ENCODE measurements at places on chromosomes 2 and 18.

GRCh38 chr2:70469961-70470360, 83.7 kb downstream of the TGFA start:
- no peak for DNase-seq

GRCh38 chr2:156892467-156893281, 364.8 kb upstream of the GALNT5 start:
- peak; percentile 46 for DNase-seq

GRCh38 chr2:239308661-239309397, 92.0 kb downstream of the HDAC4 start:
- DNase-seq, result no peak

GRCh38 chr2:39732482-39732881, 46.6 kb downstream of the THUMPD2 start:
- no peak for DNase-seq

GRCh38 chr2:61928826-61929461, 23.5 kb downstream of the COMMD1 start:
- no peak for DNase-seq

DNA sequence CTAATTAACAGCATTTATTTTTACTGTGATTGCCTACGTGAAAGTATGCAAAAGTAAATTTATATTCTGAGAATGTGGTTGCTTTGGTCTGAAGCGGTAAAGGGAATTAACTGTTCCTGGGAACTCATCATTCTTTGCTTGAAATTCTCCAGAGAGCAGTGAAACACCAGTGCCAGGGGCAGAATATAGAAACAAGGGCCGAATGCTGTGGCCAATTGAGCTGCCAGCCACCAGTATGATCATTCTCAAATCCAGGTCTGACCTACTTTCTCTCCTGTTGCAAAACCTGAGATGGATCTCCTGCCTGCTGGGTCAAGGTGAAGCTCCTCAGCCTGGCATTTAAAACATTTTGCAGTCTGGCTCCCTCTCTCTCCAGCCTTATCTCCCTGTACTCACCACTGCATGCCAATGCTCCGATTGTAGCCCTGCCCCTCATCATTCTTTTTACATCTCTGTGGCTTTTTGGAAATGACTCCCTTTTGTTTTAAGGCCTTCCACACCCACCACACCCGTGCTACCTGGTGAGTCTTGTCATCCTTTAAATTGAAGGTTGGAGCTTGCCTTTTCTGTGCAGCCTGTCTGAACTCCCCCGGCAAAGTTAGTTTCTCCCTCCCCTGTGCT, 94.5 kb upstream of the TMEM178A start:
- DNase-seq, result peak; percentile 30

GRCh38 chr2:233010569-233011267, 2.3 kb downstream of the NGEF start:
- DNase-seq, result no peak

DNA sequence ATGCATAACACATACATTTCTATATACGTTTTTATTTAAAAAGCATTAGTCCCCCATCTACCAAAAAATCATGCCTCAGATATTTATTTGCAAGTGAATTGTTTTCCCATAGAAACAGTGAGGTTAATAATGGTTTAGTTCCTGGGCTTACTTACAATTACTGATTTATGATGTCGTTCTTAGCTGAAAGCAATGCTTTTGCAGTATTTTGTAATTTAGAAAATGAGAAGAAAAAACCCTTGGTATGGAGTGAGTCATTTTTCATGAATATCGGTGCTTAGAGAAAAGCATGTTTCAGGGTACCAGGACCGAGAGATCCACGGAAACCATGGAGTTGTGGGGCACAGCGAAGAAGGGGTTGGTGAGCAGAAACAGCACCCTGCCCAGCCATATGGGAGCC, 12.0 kb upstream of the CDK15 start:
- DNase-seq, result no peak

- DNase-seq, result no peak
These were observed 102.8 kb upstream of the CERS6 start for GRCh38 chr2:168353251-168353650.

DNA sequence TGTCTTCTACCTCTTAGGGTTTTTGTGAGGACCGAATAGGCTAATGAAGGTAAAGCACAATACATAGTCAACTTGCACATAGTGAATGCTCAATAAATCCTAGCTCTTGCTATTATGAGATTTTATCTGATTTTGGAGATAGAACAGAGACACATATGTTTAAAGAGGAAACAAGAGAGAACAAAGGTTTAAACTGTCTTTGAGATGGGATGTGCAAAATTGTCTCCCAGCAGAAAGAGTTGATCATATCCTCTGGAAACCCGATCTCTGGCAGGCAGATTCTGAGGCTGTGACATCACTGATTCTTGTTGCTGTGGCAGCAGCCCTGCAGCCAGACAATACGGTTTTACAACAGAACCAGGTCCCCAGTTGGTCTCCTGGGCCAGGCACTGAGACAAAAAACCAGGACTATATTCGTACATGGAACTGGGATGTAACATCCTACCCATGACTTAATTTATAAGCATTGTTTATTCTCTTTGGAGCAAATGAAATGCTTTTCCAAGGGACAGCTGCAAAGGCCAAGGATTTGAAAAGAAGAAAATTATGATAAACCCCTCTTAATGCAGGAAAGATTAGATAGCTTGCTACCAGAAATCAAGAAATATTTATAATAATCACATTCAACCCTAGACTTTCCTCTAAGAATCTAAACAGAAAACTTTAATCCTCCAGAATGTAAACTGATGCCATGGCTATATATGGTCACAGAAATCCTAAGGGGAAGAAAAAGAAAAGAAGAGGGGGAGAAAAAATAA, 80.2 kb downstream of the SLC8A1 start:
- DNase-seq, result no peak

DNA sequence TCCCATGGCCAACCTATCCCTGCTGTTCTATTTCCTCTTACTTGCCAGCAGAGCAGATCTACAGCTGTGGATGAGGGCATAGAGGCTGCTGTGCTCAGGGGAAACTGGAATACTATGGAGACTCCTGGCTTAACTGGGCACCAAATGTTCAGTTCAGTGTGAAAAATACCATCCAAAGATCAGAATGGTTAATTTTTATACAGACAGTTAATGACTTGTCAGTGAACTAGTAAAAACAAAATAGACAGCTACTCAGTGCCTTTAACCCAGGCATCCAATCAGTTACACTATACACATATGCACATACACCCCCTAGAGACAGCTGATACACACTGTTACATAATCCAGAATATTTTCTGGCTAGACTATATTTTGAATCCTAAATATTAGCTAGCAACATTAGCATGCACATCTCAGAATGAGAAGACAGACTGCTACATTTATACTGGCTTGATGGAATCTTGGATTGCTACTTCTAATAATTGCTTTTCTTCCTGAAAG, 59.1 kb upstream of the WIPF1 start:
- DNase-seq, result no peak

All from RWPE1 (cell line).